ENCODE measurements at places on chromosomes 12 and 14.

GRCh38 chr12:5489760-5490406 is 58.0 kb downstream of the NTF3 start:
- no peak for DNase-seq

- no peak for DNase-seq
Measured at GRCh38 chr14:68223631-68224030, 404.1 kb downstream of the RAD51B start.

DNA sequence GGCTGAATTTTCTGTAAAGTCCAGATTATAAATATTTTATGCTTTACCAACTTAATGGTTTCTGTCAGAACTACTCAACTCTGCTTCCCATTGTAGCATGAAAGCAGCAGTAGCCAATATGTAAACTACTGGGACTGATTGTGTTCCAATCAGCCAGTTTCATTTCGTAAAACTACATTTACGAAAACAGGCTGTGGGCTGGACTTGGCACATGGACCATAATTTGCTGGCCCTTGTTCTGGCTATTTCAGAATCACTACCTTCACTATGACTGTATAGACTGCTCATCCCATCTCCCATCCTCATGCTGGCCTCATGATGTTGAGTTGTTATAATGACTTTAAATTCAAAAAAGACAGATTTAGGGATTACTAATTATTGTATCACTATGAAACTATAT is 38.7 kb downstream of the FAR2 start:
- DNase-seq = no peak

DNA sequence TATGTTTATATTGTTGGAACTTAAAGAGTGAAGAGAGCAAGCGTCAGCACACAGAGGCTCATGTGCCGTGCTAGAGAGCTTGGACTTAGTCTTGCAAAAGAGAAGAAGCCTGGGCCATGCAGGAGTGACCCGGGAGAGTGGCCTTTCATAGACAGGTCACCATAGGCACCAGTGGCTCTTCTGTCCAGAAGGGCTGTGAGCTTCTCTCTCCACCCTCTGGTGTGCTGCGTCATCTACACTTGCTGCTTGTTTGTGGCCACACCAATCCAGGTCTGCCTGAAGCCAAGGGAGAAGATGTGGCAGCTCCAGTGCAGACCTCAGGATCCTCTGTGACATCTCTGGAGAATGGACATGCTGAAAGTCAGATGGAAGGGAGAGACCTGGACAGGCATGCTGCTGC is 74.4 kb downstream of the NTF3 start:
- DNase-seq = no peak

DNA sequence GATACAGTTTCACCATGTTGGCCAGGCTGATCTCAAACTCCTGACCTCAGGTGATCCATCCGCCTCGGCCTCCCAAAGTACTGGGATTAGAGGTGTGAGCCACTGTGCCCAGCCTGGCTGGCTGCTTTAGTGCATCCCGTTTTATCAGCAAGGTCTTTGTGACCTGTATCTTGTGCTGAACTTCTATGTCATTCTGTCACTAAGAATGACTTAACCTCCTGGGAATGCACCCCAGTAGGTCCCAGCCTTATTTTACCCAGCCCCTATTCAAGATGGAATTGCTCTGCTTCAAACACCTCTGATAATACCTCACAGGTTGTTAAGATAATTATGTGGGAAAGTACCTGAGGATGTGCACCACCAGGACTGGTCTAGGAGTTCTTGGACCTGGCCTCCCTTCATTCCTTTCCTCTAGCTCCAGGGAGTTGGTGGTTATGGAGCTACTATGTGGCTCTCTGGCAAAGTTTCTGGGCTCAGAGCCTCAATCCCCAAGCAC is 26.1 kb upstream of the JPH4 start:
- no peak for DNase-seq

- DNase-seq = no peak
Measured at GRCh38 chr14:74557691-74558090, 54.3 kb downstream of the LTBP2 start.

GRCh38 chr12:54304187-54304810 is 3.5 kb upstream of the NFE2 start:
- DNase-seq = no peak

GRCh38 chr14:43157661-43158060 is 1349.4 kb downstream of the FSCB start:
- no peak for DNase-seq

GRCh38 chr12:84638811-84639368 is 273.7 kb downstream of the SLC6A15 start:
- no peak for DNase-seq

Measured in CD4-positive, alpha-beta T cell (primary cell).